T-helper 2 cell (primary cell): ENCODE measurements at places on chromosomes 2 and 18.

DNA sequence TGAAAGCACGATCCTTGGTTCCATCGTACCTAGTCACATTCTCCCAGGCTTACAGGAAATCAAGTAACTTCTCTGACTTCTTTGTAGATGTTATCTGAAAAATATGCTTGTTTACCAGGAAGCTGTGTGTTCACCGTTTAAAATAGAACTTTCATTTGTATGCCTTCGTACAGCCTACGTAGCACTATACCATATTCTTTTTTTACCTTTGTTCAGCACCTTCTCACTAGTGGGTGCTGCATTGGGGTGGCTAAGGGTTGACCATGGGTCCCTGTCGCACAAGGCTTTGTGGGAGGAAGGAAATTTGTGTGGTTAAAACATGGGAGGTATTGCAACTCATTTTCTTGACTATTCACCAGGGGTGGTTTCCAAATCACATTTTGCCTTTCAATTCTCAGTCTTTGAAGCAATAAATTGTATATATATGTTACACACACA lies 16.6 kb downstream of the MALT1 start:
- DNase-seq = peak; percentile 79

- DNase-seq = no peak
These were observed 65.8 kb upstream of the SLC9A2 start for GRCh38 chr2:102553601-102554000.

GRCh38 chr18:68733707-68734106 lies 18.8 kb upstream of the TMX3 start:
- DNase-seq = no peak

DNA sequence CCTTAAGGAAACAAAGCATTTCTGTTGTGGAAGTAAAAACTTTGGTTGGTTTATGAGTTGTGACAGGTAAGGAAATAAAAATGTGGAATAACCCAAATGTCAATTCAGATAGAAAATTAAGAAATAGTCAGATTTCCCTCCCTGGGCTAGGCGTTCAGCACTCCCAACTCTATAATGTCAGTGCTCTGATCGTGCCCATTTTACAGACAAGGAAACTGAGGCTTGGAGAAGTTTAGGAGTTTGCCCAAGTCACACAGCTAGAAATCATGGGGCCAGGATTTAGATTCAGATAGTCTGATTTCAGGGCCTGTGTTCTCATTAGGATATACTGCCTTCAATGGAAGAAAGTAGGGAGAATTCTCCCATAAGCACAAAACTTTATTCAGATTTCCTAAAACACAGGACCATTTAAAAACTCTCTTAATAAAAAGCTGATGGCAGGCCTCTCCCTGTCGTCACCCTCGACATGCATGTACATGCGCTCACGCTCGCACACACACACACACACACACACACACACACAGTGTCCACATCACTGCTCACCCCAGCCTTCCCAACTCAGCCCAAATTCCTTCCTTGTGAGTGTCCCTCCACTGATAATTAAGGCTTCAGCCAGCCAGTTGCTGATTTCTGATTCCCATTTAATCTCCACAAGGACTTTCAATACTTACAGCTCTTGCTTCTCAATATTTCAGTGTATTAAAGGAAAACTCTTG lies 49.1 kb upstream of the SLC14A2 start:
- no peak for DNase-seq

DNA sequence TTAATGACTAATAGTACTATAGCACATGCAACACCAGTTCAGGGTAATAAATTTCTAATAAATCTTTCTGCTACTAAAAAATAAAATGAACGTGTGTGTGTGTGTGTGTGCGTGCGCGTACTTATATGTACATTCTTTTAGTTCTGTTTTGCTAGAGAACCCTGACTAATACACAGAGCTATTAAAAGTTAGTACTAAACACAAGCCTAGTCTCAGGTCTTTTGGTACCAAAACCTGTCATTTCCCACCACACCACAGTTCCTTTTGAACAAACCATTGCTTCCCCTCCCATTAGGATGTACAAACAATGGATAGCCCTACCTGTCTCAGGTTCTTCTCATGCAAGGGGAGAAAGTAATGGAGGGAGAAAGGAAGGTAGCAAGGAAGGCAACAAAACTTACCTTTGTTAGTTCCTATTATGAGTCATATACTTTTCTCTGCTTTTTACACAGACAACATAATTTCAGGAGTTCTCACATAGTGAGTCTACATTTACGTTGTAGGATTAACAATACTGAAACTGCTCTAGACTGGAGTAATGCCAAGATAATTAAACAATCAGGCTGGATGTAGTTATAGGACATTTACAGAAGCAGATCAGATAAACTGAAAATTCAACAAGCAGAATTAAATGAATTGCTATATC lies 427.2 kb downstream of the KCNJ3 start:
- no peak for DNase-seq

- no peak for DNase-seq
These were observed 454.3 kb upstream of the MEX3C start for GRCh38 chr18:51651761-51652160.

DNA sequence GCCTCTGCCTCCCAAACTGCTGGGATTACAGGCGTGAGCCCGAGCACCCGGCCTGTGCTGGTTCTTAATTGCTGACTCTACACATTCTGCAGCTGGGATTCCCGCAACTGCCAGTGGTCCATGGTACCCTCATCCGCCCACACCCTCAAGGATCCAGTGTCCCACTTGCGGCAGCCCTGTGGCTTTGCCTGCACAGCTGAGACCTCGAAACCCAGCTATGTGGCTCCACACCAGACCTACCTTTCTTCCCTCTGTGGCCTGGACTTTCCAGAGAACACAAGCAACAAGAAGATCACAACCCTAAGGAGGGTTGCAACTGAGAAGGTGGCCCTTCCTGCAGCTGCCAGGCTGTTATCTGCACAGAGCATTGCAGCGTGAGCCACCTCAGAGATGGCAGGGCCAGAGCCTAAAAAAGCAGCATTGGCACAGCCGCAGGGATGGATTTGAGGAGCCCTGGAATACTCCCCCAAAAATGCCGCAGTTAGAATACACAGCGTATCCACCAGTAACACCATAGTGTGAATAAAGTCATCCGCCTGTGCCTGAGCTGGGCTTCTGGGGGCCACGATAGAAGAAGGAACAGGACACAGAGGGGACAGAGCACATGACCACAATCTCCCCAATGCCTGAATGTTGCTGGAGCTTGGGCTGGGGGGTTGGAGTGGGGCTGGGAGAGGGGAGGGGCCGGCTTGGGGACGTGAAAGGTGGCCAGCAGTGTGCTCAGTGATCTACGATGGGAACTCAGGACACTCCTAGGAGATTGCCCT lies 1.9 kb downstream of the GPR55 start:
- DNase-seq = no peak

DNA sequence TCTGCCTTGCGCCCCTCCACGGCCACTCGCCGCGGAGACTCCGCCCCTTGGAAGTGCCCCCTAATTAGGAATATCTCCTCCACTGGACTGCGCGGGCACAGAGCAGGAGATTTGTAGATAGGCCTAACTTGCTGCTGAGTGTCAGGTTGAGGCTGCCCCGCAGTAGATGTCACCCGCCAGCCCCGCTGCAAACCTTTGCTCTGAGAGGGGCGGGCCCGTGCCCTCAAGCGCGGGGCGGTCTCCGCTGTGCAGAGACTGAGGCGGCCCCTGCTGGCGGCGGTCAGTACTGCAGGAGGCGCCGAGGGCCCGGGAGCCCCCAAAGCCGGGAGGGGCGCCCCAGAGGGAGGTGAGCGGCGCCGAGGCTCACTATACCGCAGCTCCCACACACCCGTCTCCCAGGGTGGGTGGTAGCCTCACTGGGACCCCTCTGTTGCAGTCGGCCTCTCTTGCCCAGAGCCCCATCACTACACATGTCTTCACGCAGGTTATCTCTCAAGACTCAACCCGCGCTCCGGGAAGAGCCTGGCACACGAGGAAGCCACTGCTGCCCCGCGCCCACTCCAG lies 2.9 kb upstream of the NEURL3 start:
- peak; percentile 85 for DNase-seq

DNA sequence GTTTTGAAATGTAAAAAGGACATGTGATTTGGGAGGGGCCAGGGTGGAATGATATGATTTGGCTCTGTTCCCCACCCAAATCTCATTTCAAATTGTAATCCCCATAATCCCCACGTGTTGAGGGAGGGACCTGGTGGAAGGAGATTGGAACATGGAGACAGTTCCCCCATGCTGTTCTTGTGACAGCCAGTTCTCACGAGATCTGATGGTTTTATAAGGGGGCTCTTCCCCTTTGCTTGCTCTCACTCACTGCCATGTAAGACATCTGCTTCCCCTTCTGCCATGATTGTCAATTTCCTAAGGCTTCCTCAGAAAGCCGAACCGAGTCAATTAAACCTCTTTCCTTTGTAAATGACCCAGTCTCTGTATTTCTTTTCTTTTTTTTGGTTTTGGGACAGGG lies 39.2 kb downstream of the FECH start:
- no peak for DNase-seq

- DNase-seq = no peak
These were observed 70.1 kb downstream of the SLC39A10 start for GRCh38 chr2:195727106-195727505.

DNA sequence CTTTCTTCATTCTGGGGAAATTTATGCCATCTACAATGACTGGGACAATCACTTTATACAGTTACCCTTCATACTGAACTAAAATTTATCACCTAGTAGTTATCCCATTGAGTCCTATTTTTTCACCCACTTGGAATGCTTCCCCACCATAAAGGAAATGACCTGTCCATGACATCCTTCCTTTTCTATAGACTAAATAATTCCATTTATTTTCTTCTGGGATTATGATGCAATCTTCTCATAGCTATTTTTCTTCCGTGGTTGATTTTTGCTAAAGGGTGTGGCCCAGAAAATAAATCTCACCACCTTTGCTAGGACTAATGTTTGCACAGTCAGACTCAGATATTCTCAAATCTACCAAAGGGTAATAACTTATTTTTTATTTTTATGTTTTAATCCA lies 186.1 kb upstream of the NRXN1 start:
- no peak for DNase-seq

GRCh38 chr2:7165736-7166135 lies 248.5 kb downstream of the RNF144A start:
- DNase-seq = no peak

DNA sequence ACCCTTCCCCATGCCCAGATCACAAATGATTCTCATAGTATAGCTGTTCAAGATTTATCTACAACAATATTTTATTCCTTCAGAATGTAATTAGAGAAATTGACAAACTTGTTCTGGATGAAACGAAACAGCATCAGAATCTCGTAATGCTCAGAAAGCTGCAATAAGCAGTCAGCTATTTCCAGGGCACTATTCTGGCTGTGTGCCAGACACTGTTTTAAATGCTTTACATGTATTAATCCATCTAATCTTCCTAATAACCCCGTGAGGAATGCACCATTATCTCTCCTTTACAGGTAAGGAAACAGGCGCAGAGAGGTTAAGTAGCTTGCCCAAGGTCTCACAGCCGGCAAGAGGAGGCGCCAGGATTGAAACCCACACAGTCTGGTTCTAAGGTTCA lies 10.1 kb upstream of the LYPD6B start:
- DNase-seq = no peak

- DNase-seq = no peak
These were observed 92.1 kb downstream of the SLC8A1 start for GRCh38 chr2:40359811-40360210.

GRCh38 chr2:11187083-11187619 lies 31.9 kb downstream of the SLC66A3 start:
- no peak for DNase-seq

DNA sequence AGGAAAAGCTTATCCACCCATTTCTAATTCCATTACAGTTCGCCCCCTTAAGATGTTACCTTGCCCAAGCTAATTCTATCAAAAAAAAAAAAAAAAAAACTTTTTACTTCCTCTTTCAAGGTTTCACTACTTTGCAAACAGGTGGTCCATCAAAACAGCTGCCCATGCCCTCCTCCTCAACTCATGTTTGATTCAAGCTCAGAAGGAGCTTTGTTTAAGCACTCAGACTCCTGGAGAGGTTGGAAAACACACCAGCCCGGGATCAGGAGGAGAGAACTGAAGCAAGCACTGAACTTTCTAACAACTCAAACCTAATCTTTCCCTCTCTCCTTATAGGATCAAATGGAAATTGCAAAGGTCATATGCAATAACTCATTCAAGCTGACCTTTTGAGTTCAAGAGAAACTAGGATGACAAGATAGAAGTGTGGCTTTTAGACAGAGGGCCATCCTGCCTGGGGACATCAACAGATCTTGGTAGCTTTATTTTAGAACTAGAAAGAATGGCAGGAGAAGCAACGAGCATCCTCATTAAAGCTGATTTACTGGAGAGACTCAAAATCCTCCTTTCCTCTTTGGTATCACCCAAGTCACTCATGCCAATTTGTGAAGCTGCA lies 28.3 kb upstream of the FZD7 start:
- no peak for DNase-seq

DNA sequence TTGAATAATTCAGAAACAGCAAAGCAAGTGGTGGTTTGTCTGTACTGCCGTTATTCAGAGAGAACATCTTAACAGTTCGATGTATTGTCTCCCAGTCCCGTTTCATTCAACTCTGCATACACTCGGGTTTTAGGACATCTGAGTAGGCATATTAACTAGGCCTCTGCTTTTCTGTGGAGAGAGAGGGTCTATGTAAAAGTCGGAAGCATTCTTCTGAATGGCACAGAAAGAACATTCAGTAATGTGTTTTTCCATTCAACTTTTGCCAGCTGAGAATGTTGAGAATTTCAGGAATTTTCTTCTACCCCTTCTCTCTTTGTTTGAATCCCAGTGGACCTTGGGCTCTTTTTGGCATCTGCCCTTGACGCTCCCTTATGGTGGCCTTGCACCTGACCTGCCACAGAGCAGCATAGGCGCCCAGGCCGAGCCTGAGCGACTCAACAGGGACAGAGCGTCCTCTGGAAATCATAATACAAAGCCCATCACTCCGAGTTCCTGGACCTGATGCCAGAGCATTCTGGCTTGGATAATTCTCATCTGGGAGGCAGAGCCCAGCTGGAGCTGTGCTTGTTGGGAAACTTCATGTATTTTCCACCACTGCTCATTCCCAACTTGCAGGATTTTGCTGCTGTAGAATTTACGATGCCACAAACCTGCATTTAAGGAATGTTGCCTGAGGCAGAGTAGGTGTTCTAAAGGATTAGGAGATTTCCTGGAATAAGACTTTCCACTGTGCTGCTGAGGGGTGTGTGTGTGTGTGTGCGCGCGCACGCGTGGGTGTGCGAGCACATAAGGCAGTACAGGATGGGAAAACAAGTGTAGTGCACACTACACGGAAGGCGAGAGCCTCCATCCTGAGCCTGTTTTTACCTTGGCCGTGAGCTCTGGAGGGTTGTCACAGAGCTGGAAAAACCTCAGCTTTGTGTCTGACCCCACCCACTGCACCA lies 77.2 kb upstream of the TXNDC2 start:
- DNase-seq = no peak

DNA sequence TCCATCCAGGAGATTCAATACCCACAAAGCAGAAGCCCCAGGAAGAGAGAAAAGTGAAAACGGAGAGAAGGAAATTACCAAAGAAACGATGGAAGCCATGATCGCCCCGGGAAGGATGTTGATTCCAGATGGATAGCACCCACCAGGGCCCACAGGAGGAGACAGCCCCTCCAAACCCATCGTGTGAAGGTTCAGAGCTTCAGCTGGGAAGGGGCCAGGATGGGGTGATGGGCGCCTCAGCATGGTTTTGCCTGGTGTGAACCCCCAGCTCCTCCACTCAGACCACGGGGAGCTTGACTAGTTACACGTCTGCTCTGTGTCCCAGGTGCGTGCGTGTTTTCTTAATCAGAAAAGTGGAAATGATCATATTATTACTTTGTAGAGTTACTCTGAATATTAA lies 264.5 kb downstream of the EIPR1 start:
- no peak for DNase-seq
